ENCODE measurements at places on chromosomes 6 and 20.

GRCh38 chr20:29408034-29408695, 1849.3 kb upstream of the DEFB115 start:
- no peak for DNase-seq

DNA sequence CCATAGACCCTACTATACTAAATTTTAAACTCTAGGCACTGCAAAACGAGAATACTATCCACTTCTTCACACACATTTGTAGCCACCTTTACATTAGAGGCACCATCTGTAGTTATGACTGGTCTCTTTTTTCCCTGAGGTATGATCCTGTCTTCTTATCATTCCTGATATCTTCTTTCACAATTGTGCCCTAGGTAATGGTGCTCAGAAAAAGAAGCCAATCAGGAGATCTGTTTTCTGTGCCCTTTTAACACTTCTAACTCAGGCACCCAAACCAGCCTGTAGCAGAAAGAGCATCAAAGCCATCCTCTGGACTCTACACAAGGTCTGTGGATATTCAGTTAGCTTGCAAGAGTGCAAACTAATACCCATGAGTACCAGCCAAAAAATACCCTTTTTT, 149.7 kb upstream of the SGK1 start:
- DNase-seq: no peak

- DNase-seq: no peak
Measured at GRCh38 chr6:53714395-53714794, 48.8 kb upstream of the KLHL31 start.

DNA sequence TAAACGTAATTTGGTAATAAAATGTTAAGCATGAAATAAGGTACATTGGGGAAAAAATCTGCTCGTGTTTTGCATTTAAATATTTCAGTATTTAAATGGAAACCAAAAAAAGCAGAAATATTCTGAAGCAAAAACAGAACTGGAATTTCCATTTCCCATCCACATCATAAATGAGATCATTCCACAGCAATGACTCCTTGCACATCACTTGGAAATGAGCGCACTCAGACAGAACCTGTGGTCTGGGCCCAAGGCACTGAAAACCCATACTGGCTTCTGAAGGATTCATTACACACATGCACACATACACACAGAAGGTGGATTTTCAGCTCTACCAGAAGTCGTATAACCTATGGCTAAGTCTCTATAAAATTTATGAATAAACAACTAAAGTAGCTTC, 174.8 kb downstream of the IBTK start:
- no peak for DNase-seq

GRCh38 chr20:4873396-4873795, 127.9 kb downstream of the SLC23A2 start:
- DNase-seq: no peak

DNA sequence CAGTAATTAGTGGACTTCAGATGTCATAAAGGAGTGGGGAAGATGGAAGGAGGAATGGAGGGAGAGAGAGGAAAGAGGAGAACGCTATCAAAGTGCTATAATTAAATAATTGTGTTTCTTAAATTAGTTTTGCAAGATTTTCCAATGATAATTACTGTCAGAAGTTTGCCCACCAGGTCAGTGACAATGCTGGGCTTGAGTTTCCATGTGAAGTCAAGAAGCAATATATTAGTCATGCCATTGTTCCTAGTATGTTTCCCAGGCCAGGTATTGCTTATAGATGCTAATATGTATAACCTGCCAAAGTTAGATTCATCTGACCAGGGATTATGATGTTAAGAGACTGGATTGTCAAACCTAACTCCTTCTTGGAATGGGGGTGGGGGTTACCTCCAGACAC, 131.9 kb downstream of the GJA10 start:
- DNase-seq: no peak

DNA sequence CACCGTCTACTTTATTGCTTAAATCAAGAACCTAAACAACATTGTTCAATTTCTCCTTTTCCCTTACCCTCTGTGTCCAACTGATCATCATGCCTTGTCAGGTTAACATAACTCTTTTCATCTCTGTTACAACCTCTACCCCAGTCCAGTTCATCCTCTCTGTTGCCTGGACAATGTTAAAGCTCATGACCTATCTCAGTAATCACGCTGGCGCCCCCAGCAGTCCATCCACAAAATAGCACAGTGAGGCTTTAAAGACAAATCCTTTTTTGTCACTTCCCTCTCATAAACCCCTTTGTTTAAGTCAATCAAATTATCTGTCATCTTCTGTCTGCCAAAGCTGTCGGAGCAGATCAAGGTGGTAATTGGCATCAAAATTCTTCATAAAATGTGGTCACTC, 140.1 kb downstream of the QKI start:
- DNase-seq: peak; percentile 73

DNA sequence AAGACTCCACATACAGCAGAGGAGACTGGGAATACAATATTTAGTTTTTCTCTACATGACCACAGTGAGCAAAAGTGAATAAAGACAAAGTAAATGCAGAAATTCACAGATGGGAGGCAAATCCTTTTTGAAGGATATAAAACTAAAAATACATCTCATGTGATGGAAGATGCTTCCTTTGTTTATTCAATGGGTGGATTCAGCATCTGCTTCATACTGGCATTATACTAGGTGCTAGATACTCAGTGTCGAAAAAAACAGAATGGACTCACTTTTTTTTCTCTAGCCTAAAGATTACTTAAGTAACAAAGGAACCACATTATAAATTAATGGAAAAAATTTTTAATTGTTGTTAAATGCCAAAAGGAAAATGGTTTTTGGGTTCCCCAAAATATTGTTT, 216.2 kb downstream of the TRDN start:
- no peak for DNase-seq

GRCh38 chr6:42378536-42378935, 73.2 kb downstream of the TRERF1 start:
- no peak for DNase-seq

GRCh38 chr20:14664101-14664500, 326.7 kb upstream of the FLRT3 start:
- no peak for DNase-seq

DNA sequence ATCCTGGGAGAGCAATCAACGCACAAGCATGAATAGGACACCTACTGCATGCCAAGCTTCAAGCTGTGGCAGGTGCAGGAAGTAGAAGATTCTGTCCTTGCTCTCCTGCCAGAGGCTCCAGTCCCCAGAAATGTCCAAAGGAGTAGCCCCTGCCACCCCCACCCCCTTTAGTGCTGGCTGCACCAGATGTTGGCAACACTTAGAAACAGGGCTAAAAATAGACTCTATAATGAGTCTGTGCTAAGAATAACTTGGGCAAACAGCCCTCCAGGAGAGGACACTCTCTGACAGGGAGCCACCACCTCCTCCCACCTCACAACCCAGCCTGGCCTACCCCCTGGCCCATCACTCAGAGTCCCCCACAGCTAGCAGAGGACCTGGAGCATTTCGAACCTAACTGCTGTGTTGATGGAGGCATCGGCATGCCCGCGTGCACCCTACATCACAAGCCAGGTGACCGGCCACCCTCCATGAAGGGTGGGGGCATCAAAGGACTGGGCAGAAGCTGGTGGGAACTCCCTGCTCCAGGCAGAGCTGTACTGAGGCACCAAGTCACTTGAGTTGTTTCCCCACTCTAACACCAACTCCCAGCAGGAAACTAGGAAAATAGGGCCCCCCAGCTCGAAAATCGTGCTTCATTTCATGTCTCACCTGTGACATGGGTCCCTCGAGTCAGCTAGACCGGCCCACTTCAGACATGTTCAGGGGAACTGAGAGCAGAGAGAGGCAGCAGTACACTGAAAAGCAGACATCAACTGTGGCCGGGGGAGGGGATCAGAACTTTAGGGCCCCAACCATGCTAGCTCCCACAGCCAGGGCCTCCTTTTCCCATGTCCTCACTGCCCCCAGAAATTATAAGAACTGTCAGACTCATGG, 18.7 kb downstream of the TFEB start:
- no peak for DNase-seq

GRCh38 chr20:58611236-58612030, 39.6 kb upstream of the STX16 start:
- no peak for DNase-seq

DNA sequence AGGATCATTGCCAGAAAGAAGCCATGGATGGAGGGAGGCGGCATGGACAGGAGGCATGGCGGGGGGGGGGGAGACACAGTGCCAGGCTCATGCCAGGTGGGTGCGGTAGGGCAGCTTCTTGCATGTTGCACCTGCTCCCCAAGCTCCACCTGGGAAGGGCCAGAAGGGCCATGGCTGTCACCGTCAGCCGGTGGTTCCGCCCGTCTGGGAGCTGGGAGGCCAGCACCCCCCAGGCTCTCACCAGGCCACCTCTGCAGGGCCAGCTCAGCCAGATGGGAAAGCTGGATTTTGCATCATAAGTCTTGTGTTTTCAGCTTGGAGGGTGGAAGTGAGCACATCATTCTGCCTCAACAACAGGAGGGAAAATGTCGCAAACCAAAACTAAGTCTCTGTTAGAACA, 404.7 kb downstream of the TAF4 start:
- no peak for DNase-seq

GRCh38 chr6:30200551-30201281, 12.5 kb downstream of the TRIM26 start:
- DNase-seq: no peak

DNA sequence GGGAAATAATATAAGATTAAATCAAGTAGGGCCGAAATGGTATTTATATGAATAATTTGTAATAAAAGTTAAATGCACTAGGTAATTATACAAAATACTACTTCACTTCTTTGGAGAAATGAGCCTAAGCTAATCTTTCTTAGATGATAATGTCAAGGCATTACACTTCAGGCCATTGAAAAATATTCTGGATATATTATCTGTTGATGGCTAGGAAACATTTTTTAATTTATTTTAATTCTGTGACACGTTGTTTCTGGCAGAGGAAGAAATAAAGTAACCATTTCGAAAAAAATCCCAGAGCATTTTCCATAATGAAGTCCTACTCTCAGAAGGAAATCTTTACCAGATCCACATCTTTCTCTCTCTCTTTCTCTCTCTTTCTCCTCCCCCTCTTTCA, 133.9 kb downstream of the MMUT start:
- no peak for DNase-seq

DNA sequence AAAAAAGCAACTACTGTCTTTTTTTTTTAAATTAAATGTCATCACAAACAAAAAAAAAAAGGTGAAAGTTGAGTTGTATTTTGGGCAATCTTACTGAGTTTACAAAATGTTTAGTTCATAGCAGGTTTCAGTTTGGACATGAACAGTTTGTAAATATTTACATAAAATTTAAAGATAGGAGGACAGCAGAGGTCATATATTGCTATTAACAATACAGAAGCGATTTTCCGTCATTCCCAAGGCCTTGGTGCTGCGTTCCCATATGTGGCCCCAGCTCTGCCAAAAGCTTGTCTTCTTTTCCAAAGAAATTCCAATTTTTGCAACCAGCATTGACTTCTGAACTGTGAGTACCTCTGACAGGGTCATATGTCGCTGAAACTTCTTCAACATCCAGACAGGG, 5.1 kb downstream of the BACH2 start:
- DNase-seq: no peak

DNA sequence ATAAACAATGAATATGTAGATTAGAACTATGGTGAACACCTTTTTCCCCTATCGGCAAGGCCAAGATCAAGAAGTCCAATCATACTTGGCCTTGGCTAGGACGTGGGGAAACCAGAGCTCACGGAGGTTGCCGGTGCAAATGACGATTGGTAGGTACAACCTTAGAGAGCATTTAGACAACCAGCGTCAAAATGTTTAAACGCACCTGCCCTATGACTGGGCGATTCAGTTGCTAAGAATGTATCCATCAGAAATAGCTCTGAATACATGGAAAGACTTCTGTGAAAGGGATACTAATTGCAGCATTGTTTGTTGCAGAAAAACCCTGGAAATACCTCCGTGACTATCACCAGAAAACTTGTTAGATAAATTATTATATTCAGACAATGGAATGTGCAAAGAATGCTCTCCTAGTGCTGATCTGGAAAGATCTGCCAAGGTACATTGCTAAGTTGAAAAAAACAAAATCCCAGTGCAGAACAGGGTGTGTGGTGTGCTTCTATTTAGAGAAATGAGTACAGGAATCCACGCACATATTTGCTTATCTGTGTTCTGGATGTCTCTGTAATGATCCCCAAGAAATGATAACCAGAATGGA, 48.0 kb upstream of the PTPN1 start:
- DNase-seq: no peak

- no peak for DNase-seq
Measured at GRCh38 chr6:925656-926213, 232.8 kb upstream of the EXOC2 start.

GRCh38 chr20:62156254-62156556, 12.6 kb downstream of the SS18L1 start:
- no peak for DNase-seq

DNA sequence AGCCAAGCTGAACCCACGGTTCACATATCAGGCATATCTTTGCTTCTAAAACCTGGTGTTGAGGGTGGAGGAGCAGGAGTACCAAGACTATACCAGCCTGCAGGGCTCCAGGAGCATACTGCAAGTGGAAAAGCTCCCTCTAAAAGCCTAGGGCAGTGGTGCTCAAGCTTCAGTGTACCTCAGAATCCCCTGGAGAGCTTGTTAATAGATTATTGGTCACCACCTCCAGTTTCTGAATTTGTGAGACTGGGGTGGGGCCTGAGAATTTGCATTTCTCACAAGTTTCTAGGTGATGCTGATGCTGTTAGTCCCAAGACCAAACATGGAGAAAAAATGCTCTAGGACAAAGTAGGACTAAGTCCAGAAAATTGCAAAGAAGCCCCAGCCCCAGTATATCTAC, 65.4 kb downstream of the FILIP1 start:
- no peak for DNase-seq

DNA sequence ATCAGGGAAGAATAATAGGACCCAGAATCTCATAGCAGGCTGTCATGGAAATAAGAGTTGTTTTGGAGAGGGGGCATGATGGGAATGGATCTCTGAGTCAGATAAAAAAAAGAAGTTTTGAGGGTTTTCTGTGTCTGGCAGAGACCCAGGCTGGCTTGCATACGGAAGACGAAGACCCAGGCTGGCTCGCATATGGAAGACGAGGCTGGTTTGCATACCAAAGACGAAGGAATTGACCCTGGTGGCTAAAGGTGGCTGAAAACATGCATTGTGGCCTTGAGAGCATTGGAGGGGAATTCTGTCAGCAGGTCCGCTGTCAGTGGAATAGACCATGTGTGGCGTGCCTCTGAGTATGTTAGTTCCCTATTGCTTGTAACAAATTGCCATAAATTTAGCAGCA, 335.1 kb downstream of the BTBD3 start:
- no peak for DNase-seq

- DNase-seq: no peak
Measured at GRCh38 chr20:3839328-3839727, 7.3 kb upstream of the MAVS start.

- no peak for DNase-seq
Measured at GRCh38 chr20:1898482-1899240, 3.5 kb downstream of the SIRPA start.

- no peak for DNase-seq
Measured at GRCh38 chr6:18207949-18208348, 52.7 kb downstream of the KDM1B start.

- no peak for DNase-seq
Measured at GRCh38 chr20:51059862-51060261, 37.0 kb upstream of the KCNG1 start.

- no peak for DNase-seq
Measured at GRCh38 chr6:15708231-15708630, 45.4 kb upstream of the DTNBP1 start.
